Thymus (tissue), 14 donors: ENCODE measurements at places on chromosomes 3 and 15. TPM values are rescaled to one million over a fixed set of nuclear protein-coding genes. Genes with fewer than 3 reads are reported as not detected.

HES1 gene
- 19.7 TPM for total RNA-seq

FBXO45 gene
- 9.9 TPM for total RNA-seq

GRCh38 chr3:51110586-51110985 is 274.5 kb upstream of the MANF start:
- no peaks in the 10 kb centered on the region for H3K27me3 ChIP-seq
- no peaks in the 10 kb centered on the region for H3K36me3 ChIP-seq
- no peak overlapping the region for H3K4me3 ChIP-seq
- H3K27ac ChIP-seq = no peak overlapping the region

DNA sequence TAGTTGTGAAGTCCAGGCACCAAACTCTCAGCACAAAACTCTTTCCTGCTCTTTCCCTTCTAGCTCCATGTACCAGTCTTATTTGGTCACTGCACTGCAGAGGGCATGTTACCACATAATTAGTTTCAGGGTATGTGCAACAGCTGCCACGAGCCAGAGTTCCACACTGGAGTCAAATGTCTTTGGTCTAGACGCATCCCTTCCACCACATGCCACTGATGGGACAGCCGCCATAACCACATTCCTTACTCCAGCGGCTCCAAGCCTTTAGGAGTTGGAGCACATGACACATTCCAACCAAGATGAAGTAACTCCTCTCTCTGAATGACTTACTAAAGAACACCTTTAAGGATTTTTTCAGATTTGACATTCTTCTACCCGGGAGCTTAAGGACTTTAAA is 153.4 kb downstream of the ERC2 start:
- H3K4me1 ChIP-seq = no peaks in the 10 kb centered on the region
- no peak overlapping the region for H3K4me3 ChIP-seq
- no peak overlapping the region for H3K27ac ChIP-seq
- no peaks in the 10 kb centered on the region for H3K27me3 ChIP-seq
- H3K36me3 ChIP-seq = no peaks in the 10 kb centered on the region

DNA sequence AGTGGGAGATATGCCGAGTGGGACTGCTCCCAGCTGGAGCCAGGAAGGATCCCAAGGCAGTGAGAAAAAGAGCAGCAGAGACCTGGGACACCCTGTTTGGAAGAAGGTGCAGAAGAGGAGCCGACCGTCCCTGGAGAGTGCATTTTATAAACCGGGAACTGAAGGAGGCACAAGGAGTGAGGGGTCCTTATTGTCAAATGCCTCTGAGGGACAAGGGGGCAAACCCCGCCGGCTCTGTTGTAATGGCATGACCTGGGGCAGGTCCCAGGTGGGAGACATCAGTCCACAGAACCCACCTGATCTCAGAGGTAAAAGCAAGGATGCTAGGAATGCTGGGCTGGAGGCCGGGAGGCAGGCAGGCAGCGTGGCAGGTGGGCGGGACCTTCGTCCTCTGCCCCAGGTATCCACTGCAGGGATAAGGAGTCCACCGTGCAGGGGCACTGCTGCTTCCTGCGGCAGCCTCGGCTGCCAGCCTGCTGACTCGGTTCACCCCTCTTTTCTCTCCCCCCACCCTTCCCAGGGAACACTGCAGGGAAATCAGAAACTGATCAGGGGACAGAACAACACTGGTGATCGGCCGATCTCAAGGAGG is 26.9 kb downstream of the ADAMTS17 start:
- H3K36me3 ChIP-seq = peaks cover 27% of the 10 kb centered on the region
- peaks cover 5% of the 10 kb centered on the region for H3K4me1 ChIP-seq
- H3K4me3 ChIP-seq = no peak overlapping the region
- peaks cover under 1% of the 10 kb centered on the region for H3K27me3 ChIP-seq
- no peak overlapping the region for H3K27ac ChIP-seq
- DNase-seq = no peak
